Right ventricle myocardium inferior (tissue), 1 donor: ENCODE measurements at places on chromosomes 7 and 10. TPM values are rescaled to one million over a fixed set of nuclear protein-coding genes. Genes with fewer than 3 reads are reported as not detected.

DNA sequence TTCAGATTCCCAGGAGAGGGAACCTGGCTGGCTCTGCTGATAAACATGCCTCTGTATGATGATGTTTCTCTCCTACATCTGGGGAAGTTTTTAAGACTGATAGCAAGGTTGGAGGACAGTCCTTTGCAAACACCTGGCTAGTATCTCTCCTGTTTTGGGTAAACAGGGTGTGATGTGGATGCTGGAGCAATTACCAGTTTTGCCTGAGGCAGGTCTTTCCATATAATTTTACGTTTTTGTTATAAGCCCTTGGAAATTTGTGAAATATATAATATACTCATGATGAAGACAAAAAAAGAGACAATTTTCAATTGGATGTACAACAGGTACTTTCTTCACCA, 138.6 kb downstream of the ADAM22 start:
- no peak for DNase-seq

- DNase-seq = no peak
Observed at GRCh38 chr7:92485974-92486373, 8.2 kb upstream of the ERVW-1 start.

- no peak for DNase-seq
Observed at GRCh38 chr7:71239586-71240268, 107.8 kb downstream of the GALNT17 start.

DNA sequence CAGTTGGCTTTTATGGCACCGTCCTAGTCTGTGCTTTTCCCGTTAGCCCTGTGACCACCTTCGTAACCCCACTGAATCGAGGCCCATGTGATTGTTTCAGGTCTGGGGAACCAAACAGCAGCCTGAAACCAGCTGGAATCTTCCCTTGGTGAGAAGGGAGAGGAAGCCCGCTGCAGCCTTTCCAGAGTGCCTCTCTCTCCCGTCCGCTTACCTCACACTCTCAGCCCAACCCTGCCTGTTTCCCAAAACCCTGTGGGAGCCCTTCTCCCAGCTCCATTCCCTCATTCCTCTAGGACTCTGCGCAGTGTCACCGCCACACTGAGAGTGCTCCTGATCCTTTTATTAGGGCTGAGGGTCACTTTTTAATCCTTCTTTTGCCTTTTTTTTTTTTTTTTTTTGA, 139.6 kb downstream of the WDR37 start:
- DNase-seq = no peak

GRCh38 chr7:73699370-73700068, 16.1 kb downstream of the BUD23 start:
- peak; percentile 51 for DNase-seq

GRCh38 chr7:134919240-134919641, 67.1 kb upstream of the AGBL3 start:
- DNase-seq = no peak

- no peak for DNase-seq
Observed at GRCh38 chr10:88152728-88153133, 289.3 kb downstream of the PTEN start.

DNA sequence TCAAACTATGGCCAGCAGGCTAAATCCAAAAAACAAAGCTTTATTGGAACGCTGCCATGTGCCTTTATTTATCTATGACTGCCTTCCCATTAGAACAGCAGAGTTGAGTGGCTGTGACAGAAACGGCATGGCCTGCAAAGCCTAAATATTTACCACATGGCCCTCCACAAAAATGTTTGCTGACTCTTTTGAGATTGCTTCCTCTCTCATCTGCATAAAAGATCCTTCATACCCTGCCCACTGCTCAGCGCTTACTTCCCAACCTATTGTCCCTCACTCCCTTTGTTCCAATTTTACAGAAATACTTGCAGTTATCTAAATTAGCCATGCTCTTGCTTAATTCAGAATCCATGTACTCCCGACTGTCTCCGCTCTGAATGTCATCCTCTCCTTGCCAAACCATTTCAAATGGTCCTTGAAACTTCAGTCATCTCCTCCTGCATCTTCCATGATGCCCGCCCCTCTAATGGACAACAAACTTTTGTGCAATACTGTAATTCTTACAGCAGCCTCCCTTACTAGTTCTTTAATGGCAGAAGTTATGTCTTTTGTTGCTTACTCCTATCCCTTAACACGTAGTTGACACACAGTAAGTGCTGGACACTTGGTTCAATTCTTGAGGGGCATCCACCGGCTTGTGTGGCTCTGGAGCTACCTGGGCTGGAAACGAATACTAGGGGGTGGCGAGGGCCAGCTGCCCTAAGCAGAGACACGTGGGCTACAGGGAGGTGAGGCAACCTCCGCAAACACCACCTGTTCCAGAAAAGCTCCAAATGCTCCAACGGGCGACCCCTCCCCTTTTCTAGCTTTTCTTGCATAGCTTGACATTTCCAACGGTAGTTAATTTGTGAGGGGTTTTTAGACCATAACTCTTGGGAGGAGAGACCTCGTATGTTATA, 832 bp downstream of the XRCC2 start:
- DNase-seq = no peak

GRCh38 chr7:107955394-107955793, 47.6 kb downstream of the LAMB1 start:
- no peak for DNase-seq

- peak; percentile 26 for DNase-seq
Observed at GRCh38 chr10:128077155-128077875, 48.9 kb downstream of the MKI67 start.

DNA sequence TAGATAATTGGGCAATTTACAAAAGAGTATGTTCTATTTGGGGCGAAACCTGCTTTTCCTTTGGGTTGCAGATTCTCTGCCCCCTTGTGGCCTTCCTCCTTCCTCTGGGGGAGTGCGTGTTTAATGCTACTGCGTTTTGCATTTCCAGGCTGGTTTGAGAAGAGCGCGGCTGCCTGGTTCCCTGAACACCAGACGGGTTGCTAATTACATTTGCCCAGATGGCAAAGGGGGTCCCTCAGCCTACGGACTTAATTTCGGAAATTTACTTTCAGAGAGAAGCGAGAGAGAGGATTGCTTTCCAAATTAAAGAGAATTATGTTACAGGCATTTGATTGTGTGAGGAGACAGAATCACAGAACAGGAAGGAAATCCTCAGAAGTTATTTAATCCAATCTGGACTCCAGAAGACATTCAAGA, 91.9 kb upstream of the JAZF1 start:
- DNase-seq = no peak

GRCh38 chr7:117837841-117838240, 35.4 kb downstream of the CTTNBP2 start:
- no peak for DNase-seq

The NOD1 gene
- 8.4 TPM for total RNA-seq

The SLC37A3 gene
- total RNA-seq = 8.9 TPM

The INA gene
- total RNA-seq = not detected

The BRAT1 gene
- 14.8 TPM for total RNA-seq
